ENCODE measurements at places on chromosomes 3 and 15.

DNA sequence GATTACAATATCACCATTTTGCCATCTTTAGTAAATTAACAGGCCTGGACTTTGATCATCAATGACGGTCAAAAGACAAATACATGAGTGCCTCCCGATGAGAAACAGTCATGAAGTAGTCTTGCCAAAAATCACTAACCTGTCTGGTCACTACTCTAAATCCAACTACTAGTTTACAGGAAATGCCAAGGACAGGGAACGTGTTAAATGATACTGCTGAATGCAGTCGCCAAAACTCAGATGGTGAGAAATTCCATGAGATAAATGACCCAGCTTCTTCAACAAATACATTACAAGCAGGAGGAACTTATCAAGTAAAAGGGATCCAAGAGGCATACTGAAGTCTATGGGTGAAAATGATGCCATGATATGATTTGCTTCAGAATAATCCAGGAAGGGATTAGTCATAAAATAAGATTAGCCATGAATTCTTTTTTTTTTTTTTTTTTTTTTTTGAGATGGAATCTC is 35.8 kb upstream of the ATP13A3 start:
- no peak for DNase-seq

DNA sequence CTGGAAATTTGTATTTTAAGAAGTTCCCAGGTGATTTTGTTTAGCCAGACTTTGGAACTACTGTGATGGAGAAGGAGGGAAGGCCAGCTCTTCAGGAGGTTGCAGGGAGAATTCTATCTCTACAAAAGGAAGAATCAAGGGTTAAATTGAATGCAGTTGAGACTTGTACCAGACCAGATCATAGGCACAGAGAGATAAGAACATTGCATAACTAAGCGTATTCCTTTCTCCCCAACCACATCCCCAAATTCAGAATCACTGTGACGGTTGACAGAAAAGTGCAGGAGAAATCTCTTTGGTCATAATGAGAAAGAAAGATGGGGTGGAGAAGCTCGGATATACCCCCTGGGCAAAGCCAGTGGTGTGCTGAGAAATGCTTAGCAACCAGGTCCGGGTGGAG is 7.2 kb downstream of the PLD1 start:
- DNase-seq: no peak

- no peak for DNase-seq
Measured at GRCh38 chr3:142965581-142965980, 2.1 kb upstream of the PAQR9 start.

- no peak for DNase-seq
Measured at GRCh38 chr15:70376929-70377691, 279.4 kb upstream of the TLE3 start.

DNA sequence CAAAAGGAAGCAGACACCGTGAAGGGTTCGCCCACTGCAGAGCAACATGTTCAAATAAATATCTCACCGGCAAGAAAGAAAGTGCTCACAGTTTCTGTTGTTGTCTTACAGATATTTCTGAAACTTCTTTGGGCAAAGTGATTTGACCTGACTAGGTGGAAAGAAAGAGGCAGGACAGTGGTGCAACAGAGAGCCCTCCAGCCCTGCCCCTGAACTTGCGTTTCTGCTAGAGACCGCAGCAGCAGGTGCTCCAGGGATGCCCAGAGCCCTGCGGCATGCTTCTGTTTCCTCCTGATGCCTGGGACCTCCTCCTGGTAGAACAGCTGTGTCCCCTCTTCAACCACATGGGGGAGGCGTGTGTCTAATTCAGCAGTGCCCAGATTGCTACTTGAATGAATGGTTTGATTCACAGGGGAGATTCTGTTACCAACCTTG is 123.4 kb downstream of the ATP10A start:
- DNase-seq: no peak

DNA sequence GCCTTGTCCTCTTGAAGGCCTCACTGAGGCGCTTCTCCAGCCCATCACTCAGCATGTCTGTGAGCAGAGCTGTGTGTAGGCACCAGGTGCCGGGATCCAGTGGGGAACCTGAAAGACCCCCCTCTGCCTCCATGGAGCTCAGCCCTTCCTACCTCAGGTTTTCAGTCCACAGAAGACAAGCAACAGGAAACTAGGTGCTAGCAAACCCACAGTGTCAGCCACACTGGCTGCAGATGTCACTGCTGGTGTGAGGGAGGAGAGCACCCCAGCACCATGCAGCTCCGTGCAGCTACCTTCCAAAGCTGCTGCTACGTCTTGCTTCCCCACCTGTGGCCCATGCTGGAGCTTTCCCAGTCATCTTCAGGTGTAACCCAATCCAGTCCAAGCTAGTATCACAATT is 17.9 kb downstream of the PSTPIP1 start:
- DNase-seq: no peak

DNA sequence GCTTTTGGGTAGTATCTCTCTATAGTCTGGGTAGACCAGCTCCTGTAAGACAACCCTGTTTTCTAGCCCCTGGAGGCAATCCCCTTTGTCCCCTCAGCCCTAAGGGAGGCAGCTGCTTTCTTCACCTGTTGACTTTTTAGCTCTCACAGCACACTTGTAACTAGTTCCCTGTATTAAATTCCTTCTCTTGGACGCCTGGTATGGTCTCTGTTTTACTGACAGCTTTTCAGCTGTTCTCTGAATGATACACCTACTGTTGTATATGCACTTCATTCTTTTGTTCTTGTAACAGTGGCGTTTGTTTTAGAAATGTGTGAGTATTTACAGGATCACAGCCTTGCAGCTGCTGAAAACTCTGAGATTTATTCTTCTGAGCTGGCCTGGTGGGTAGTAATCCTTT is 413.0 kb upstream of the RBMS3 start:
- no peak for DNase-seq

- DNase-seq: no peak
Measured at GRCh38 chr15:95604634-95605036, 725.9 kb upstream of the NR2F2 start.

GRCh38 chr3:134056464-134056891 is 26.8 kb upstream of the SLCO2A1 start:
- DNase-seq: no peak

- DNase-seq: no peak
Measured at GRCh38 chr15:91471468-91471867, 371.4 kb downstream of the SV2B start.

DNA sequence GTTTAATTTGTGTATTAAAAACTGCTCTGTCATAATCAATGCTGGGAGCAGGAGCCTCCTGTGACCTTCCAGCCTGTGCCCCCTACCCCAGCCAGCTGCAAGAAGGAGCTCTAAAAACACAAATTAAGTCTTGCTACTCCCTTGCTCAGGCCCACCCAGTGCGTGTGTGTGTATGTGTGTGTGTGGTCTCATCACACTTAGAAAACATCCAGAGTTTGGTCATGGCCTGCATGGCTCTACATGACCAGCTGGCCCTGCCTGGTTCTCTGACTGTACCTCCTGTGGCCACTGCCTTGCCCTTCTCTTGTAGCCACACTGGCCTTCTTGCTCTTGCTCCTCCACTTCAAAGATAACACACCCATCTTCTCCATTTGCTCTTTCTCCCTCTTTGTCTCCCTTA is 13.7 kb downstream of the P2RY14 start:
- no peak for DNase-seq

- DNase-seq: no peak
Measured at GRCh38 chr3:147129665-147130064, 276.7 kb downstream of the ZIC4 start.

DNA sequence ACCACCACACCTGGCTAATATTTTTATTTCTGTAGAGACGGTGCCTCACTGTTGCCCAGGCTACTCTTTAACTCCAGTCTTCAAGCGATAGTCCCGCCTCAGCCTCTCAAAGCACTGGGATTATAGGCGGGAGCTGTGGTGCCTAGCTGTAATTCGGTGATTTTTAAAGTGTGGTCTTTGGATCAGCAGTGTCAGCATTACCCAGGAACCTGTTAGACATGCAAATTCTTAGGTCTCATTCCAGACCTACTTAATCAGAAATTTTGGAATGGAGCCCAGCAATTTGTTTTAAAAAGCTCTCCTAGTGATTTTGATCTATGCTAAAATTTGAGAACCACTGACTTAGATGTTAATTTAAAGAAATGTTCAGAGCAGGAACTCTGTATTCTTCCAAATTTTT is 51.9 kb downstream of the GOLM2 start:
- no peak for DNase-seq

DNA sequence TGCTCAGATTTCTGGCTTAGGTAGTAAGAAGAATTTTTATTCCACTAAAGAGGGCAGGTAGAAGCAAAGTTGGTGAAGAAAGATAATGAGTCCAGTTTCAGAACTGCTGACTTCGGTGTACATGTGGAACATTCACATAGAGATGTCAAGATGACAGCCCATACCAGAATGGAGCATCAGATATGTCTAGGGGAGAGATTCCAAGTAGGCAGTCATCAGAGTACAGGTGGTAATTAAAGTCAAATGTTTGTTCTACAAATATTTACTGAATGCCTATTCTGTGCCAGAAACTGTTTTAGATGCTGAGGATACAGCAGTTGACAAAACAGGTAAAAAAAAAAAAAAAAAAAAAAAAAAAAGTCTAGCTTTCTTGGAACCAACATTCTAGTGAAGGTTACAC is 81.9 kb downstream of the FGF12 start:
- DNase-seq: no peak

DNA sequence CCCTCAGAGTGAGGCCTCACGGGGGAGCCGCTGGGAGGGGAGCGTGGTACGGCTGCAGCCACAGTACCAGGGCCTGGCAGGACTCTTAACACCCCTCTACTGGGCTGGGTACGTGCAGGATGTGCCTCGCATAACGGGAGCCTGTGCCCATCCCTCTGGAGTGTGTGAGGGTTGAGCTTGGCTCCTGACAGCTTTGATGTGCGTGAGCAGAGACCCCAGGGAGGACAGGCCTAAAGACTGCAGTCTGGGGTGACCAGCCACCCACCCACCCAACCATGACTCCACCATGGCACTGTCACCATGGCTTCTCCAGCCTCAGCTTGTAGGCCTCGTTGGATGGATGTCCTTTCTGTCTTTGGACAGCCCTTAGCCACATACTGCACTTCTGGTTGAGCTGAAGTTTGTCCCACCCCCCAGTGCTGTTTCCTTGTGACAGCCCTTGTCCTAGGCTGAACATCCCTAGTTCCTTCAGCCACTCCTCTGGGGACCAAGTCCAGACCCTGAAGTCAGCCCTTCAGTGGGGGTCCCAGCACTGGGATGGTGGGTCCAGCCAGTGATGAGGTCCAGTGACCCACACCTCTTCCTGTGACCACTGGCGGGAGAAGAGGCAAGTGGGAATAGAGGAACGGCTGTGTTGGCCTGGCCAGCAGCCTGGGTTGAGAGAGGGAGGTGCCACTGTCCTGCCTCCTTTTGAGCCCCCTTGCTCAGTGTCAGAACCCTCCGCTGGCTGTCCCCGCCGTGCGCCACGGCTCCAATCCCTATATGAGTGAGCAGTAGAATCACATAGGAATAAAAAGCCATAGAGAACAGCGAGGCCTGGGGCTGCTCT is 6.1 kb downstream of the GLYCTK start:
- no peak for DNase-seq

DNA sequence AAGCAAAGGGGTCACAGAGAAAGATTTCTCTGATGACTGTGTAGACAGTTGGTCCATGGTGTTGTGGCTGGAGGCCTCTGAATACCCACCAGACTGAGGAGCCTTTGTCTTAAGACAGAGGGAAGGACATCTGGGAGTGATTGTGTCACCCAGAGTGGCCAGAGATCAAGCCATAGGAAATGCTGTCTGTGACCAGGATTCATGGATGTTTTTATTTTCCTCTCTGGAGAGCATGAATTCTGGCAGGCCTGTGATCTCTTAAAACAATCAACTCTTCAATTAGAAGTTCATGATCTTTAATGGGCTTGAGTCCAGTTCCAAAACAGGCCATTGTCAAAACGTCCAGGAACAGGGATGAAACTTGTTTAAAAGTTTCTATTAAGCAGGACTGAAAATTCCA is 198.9 kb upstream of the CTDSPL start:
- DNase-seq: no peak

DNA sequence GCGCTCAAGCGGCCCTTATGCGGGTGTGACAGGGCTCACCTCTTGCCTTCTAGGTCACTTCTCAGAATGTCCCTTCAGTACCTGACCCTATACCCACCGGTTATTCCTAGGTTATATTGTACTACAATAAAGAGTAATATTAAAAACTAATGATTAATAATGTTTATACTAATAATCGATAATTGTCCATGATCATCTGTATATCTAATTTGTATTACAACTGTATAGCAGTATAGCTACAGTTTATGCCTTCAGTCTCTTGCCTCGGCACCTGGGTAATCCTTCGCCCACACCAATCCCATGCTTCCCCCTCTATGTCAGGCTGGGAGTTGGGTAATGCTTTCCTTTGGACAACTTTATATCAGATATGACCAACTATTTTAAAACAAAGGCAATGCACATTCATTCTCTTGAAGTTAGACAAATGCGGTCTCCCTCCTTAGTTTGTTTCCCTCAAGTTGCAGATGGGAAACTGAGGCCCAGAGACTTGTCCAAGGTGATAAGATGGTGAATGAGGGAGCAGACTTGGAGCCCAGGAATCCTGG is 3.4 kb downstream of the FAH start:
- DNase-seq: no peak

DNA sequence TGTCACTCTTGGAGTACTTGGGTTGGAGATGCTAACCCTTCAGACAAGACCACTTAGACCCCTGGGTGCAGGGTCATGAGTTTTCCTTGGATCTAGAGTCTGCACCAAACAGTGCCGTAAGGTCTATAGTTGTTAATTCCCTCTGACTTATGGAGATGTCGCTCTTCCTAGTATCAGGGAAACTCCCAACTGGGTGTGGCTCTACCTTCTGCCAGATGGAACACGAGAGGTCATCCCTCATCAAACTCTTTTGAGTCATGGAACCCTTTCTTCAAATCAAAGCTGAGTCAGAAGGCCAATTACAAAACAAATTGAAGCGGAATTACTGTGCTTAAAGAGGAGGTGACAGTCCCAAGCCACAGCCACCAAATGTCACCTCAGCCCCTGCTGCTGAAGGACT is 514.9 kb upstream of the PROK2 start:
- no peak for DNase-seq

DNA sequence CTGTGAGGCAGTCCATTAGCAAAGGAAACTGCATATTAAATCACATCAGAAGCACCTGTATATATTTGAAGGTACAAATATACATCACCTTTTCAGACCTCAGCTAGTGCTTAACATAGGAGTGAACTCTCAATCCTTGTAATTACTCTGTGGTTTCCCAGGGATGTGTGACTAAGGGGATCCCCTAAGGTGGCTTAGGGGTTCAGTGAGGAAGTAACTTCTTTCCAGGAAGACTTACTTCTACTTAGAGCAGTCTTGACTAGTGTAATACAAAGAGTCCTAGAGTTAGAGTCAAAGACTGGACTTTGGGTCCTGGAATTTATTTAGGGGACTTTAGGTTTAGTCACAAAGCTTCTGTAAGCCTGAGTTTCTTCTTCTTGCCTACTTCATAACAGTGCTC is 8.7 kb upstream of the SUMF1 start:
- no peak for DNase-seq

DNA sequence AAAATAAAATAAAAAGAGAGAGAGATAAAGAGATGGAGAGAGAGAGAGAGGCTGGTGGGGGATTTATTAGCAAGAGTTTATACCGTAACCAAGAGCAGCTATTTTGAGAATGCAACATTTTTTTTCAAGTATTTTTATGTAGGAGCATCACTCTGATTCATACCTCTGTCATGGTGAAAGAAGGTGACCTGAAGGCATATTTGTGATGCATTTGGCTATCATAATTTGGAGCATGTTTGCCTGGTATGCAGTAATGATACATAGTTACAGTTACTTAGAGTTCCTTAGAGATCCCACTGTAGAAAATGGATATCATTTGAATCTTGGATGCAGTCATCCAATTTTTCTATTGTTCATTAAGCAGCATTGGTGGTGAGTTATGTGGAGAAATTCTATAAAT is 1472.4 kb downstream of the SI start:
- DNase-seq: no peak

GRCh38 chr3:145776782-145777408 is 384.1 kb downstream of the PLOD2 start:
- no peak for DNase-seq
